ENCODE measurements at places on chromosomes 1 and 21.
A peak's percentile ranks its signal among the peaks of the same experiment; 100 is the strongest.

DNA sequence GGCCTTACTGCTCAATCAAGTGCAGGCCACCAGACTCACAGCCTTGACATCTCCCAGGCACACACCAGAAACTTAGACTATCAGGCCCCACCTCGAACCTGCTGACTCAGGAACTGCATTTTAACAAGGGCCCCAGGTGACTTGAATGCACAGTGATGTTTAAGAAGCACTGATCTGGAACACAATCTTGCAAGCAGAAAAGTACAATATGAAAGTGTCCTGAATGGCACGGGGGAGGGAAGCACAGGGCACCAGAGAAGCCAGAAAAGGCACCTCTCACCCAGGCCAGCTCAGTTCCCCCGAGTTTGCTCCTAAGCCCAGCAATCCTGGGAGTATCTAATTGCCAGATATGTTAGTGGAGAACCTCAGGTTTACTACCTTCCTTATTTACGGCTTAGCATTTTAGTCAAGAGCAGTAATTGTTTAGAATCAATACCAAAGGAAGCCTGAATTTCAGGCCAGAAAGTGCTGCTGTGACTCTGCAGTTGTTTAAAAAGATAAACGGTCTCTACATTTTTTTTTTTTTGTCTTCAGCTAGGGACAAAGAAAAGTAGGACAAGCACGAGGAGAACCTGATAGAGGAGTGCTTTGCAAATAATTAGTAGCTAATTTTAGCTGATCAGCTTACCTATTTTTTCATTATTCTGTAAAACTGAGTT lies 50.9 kb upstream of the CDC42BPA start:
- no peak for DNase-seq

- DNase-seq = no peak
Observed at GRCh38 chr1:3869751-3870301, 12.6 kb downstream of the DFFB start.

DNA sequence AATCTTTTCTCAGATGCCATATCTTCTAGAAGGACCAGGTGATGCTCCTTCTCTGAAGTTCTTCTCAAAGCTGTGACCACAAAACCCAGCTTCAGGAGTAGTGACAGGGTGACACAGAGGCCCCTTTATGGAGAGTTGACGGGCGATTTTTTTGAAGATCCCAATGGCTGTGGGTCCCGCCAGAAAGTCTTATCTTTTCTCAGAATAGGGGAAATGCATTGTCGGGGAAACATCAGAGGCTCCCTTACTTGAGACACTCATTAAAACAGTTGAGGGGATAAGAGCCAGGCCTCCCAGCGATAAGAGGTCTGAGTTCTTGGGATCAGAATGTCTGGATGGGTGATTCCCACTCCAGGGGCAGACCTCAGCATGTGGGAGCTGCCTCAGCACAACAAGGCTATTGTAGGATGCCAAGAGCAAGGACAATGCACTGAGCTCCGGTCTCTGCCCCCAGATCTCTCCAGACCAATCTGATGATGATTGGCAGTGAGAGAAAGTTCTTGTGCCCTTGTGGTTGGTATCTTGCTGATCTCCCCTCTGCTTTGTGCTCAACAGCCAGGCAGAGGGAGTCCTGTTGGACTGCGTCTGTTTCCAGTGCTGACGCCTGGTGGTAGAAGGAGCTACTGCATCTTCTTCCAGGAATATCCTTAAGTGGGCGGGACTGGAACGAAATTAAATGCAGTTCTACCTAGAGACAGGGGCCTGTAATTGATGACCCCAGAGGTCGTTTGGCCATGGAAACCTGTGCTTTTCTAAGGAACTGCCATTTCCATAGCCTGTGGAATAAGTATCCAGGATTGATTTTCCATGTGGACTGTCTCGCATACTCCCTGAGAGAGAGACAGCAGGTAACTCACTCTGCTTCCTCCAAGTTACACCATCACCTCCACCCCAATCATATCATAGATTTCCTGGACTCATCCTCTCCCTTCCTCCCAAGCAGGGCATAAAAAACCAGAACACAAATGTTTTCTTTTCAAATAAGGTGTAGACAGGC lies 6.8 kb upstream of the ACKR1 start:
- peak; percentile 58 for DNase-seq

- DNase-seq = no peak
Observed at GRCh38 chr1:175313672-175314225, 121.2 kb upstream of the KIAA0040 start.

DNA sequence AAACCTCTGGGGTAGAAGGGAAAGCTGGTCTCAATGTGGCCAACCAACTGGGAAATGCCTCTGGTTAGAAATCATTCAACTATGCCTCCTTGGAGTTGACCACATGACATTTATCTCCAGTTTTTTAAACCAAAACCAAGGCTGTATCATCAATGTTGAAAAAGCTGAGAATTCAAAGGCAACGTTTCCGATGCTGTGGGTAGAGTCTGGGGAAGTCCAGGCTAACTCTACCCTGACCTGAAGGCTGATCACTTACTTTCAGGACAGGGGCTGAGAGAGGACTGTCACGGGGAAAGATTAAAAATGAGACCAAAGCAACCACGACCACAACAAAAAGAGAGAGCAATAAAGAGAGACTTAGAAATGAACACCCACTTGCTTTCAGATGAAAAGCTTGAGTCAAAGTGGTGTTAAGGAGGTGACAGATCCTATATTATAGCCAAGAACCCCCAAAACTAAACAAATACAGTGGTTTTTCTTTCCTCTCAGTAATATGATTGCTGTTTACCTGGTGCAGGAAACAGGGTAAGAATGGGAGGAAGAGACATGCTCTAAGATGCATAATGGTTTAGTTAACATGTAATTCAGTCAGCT lies 90.8 kb upstream of the TNFSF4 start:
- DNase-seq = peak; percentile 41

GRCh38 chr1:243739335-243740003 lies 110.6 kb downstream of the AKT3 start:
- no peak for DNase-seq

DNA sequence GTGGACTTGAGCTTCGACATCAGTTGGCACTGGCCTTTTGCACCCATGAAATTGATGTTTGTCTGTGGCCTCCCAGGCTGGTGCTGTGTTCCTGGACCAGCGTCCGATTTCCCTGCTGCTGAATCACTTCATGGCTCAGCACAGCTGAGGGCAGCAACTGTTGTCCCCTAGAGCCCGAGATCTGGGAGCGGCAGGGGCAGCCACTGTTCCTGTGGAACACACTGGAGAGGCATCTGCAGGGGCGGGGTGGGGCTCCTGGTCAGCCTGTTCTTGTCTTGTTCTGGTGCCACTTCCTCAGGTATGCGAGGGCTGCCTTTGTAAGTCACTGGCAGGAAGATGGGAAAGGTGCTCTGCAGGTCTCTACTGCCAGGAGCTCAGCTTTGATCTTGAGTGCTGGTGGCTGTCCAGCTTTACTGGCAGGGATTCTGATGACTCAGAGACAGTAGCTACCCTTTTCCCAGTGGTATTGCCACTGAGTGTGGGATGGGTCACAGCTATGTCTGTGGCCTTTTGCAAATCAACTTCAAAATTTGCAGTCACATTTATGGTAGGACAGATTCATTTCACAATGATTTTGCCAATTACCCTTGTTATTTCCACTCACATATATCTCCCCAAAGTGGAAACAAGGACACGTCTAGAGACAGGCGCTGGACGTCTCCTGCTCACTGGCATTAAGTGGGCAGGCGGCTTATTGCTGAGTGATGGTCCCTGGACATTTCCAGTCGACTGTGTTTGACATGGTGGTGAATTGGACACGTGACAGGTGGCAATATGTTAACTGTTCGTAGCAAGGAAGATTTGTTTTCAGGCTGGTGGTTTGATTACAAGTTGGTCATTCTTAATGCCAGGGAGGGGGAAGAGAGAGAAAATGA lies 15.3 kb downstream of the AGPAT3 start:
- no peak for DNase-seq

DNA sequence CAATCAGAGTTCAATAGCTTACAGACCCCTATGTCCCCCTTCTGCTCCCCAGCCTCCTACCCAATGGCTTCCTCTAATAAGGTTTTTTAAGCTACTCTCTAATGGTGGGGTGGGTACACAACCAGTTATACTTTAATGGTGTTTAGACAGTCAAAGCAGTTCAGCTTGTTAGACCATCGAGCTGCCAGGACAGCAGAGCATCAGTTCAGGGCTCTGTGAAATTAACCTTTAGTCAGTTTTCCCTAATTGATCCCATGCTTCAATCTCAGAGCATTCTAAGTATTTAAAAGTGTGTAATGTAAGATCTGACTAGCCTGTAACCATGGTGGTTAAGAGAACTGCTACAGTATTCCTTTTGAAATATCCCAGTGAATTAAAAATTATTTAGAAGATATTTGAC lies 107.2 kb upstream of the ZNF644 start:
- no peak for DNase-seq

GRCh38 chr21:46455575-46456385 lies 2.9 kb upstream of the DIP2A start:
- no peak for DNase-seq

DNA sequence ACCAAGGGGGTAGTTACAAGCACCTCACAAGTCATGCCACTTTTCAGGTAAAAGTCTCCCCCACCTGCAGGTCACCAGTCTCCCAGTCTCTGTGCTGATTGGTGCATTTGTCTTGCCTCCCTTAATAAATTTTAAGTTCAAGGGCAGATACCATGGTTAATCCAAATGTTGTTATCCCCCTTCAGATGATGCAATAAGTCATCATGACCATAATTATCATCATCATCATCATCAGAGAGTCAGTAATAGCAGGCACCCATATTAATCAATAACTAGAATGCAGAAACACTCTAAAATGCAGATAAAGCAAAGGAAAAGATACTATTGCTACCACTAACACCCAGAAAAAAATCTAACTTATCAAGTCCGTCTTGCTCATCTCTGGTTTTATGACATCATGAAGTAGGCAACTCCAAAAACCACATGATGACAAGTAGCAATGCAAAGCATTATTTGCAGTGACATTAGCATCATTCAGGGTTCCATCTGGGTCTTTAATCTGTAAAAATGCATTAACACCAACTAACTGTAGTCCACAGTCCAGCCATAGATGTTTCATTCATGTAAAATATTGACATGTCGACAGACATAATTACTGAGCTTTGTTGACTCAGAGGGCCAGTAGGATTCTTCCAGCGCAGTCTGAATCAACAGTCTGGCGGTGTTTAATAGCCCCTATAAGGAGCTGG lies 492.0 kb upstream of the RUNX1 start:
- DNase-seq = no peak

- DNase-seq = no peak
Observed at GRCh38 chr1:8370046-8370881, 52.4 kb downstream of the SLC45A1 start.

DNA sequence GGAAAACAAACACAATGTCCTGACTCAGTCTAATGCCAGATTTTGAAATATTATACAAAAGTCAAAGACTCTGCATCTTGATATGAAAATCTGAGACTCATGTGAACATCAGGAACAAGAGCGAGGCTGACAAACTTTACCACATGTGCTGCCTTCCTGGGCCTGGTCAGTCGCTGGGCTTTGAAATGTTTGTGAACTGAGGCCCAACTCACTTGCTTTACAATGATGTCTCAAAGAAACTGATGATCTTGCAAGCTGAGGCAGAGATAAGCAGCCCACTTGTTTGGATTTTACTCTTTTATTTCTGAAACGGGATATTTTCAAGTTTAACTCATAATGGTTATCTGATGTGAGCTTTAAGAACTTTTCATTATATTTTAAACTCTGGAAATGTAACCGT lies 2.1 kb downstream of the BCAR3 start:
- no peak for DNase-seq

Measured in stimulated activated CD4-positive, alpha-beta T cell treated with anti-CD3 and anti-CD28 coated beads, Interleukin-2, amount 100 ng/mL, for 48 hours (primary cell).